ENCODE measurements at places on chromosomes 1 and 21.

- no peak for DNase-seq
These were observed 8.7 kb upstream of the BRDT start for GRCh38 chr1:91940496-91940895.

- DNase-seq = no peak
These were observed 79.4 kb downstream of the FCRL5 start for GRCh38 chr1:157472959-157473358.

- DNase-seq = no peak
These were observed 35.4 kb upstream of the FOXO6 start for GRCh38 chr1:41325801-41326200.

DNA sequence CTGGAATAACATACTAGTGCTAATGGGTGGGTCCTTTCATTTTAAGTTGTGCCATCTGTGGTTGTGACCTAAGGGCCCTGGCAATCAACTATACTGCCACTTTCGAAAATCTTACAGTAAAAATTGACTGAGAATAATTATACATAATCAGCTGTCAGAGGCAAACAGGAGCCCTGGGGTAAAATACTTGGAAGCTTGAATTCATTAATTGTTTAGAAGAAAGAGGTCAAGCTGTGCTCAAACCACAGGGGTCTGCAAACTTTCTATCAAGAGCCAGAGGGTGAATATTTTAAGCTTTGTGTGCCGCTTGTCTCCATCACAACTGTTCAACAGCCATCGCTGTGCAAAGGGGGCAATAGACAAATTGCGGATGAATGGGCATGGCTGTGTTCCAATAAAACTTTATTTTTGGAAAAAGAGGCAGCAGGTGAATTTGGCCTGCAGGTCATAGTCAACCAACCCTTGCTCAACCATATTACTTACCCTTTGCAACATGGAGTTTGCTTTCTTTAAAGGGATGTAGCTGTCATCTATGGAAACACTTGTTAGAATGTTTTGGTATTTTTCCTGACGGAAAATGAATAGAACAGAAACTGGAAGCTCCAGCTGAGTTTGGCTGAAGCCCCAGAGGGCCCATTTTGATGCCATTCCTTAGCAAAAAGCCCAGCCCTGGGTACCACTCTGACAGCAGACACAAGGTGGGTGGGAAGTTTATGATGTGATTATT lies 35.7 kb upstream of the USP1 start:
- DNase-seq = no peak

GRCh38 chr1:243452092-243452491 lies 196.3 kb downstream of the SDCCAG8 start:
- DNase-seq = no peak

GRCh38 chr1:10796029-10796944 lies at the start of gene CASZ1:
CASZ1 (minus strand) TSS chr1:10796646; CDS start chr1:10693889, 102,757 bp downstream.
- peak; percentile 96 for DNase-seq

- no peak for DNase-seq
These were observed 177.6 kb downstream of the MIS18A start for GRCh38 chr21:32101277-32101676.

GRCh38 chr1:29519788-29520110 lies 283.4 kb downstream of the PTPRU start:
- DNase-seq = no peak

DNA sequence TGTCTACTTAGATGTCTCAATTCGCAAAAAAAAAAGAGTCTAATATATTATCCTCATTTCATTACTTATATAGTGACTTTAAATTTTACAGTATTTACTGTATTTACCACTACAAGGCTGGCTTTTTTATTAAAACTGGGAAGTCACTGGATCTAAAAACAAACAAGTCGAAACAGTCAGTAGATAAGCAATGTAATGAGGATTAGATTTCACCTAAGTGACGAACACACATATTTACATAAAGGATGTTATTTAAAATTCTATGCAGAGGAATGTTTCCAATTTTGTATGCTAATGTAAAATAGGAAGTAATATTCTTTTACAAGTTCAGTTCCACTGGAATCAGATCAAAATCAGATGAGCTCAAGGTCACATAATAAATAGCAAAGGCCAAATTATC lies 28.3 kb downstream of the TTC13 start:
- DNase-seq = no peak

DNA sequence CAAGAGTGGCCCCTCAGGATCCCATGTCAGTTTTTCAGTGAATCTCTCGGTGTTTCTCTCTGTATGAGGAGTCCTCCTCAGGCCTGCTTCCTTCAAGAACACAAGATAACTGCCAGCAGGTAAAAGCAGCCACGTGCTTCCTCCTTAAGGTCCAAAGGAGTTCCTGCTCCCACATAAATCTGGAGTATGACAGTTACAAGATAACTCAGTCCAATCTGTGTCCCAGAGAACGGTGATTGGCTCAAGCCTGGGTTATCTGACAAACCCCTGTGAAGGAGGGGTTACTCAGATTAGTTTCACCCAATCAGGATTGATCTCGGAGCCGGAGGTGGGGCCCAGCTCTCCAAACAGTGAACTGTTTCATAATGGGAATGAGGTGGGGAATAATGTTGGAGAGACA lies 5.8 kb upstream of the ANKRD13C start:
- no peak for DNase-seq
